ENCODE measurements at places on chromosomes 2 and 18. TPM values are rescaled to one million over a fixed set of nuclear protein-coding genes. Genes with fewer than 3 reads are reported as not detected.

- no peaks in the 10 kb centered on the region for H3K27me3 ChIP-seq
- H3K4me1 ChIP-seq = peaks cover 31% of the 10 kb centered on the region
- H3K36me3 ChIP-seq = no peaks in the 10 kb centered on the region
Measured at GRCh38 chr18:8800876-8801262, 95.5 kb downstream of the MTCL1 start.

GRCh38 chr18:44227501-44227900 lies 453.2 kb upstream of the SETBP1 start:
- H3K4me1 ChIP-seq = no peaks in the 10 kb centered on the region
- no peak overlapping the region for H3K27ac ChIP-seq
- no peak overlapping the region for H3K4me3 ChIP-seq
- no peaks in the 10 kb centered on the region for H3K27me3 ChIP-seq
- H3K36me3 ChIP-seq = no peaks in the 10 kb centered on the region
- DNase-seq = no peak

GRCh38 chr2:237696461-237696860 lies 69.1 kb downstream of the LRRFIP1 start:
- DNase-seq = no peak
- H3K27me3 ChIP-seq = peaks cover 30% of the 10 kb centered on the region
- no peaks in the 10 kb centered on the region for H3K36me3 ChIP-seq
- no peak overlapping the region for H3K4me3 ChIP-seq
- H3K27ac ChIP-seq = no peak overlapping the region

GRCh38 chr2:217935901-217936684 lies 66.7 kb downstream of the TNS1 start:
- no peak overlapping the region for H3K4me3 ChIP-seq
- no peak overlapping the region for H3K27ac ChIP-seq
- H3K4me1 ChIP-seq = peaks cover 5% of the 10 kb centered on the region
- no peak for DNase-seq
- no peaks in the 10 kb centered on the region for H3K27me3 ChIP-seq

- H3K27me3 ChIP-seq = no peaks in the 10 kb centered on the region
- peaks cover 17% of the 10 kb centered on the region for H3K4me1 ChIP-seq
- H3K27ac ChIP-seq = no peak overlapping the region
- DNase-seq = no peak
Measured at GRCh38 chr2:231347638-231348037, 47.9 kb upstream of the B3GNT7 start.

The ACP1 gene
- 173 TPM for total RNA-seq

GRCh38 chr18:79766308-79766707 lies 31.4 kb upstream of the KCNG2 start:
- H3K27ac ChIP-seq = no peak overlapping the region
- no peaks in the 10 kb centered on the region for H3K4me1 ChIP-seq
- no peak overlapping the region for H3K4me3 ChIP-seq
- H3K36me3 ChIP-seq = no peaks in the 10 kb centered on the region
- no peaks in the 10 kb centered on the region for H3K27me3 ChIP-seq
